Head of caudate nucleus (tissue), 42 donors: ENCODE measurements at places on chromosomes 5 and 9.

- no peak for DNase-seq
Observed at GRCh38 chr5:107293541-107294210, 377.1 kb downstream of the EFNA5 start.

DNA sequence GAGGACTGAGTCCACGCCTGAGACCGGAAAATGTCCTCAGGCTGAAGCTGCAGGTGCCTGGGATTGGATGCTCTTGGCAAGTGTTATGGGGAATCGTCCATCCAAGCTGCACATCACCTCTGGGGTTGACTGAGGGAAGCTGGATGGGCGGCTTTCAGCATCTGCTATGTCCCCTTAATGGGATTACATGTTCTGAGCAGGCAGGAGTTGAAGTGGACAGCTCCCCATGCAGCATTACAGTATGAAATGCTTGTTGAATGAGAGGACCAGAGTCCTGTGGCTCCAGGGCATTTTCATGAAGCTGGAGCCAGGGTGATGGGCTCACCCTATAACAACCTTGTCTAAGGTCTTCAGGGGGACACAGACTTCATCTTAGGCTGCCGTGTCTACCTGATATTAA lies 270.9 kb downstream of the HSPA4 start:
- DNase-seq, result no peak

DNA sequence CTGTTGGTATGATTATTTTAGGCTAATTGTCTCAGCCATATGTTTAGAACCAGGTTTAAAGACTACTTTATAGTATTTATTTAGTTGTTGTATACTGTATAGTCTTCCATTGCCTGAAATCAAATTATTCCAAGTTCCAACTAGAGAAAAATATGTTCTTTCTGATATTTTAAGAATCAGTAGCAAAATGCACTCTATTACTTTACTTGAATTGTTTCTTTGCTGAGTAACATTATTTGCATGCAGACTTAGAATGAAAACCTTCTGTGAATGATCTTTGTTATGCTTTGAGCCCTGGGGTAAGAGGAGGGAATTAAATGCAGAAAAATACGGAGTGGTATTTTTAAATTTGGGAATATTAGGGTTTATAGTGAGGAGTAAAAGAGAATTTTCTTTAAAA lies 47.9 kb downstream of the MEGF10 start:
- DNase-seq, result no peak

DNA sequence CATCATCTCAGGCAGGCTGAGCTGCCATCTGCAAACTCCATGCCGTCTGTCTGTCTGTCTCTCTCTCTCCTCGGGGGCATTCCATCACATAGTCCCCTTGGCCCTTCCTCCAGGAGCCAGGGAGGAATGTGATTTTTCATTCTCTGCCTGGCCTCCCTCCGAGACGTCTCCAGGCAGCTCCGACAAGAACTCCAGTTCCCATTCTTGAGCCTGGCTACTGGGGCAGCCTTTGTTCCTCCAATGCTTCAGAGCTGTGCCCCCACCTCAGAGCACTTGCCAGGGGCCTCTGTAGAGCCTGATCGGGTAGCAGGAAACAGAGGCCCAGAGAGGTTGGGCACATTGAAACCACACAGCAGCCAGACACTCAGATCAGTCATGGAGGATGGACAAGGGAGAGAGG lies 74.0 kb downstream of the COL27A1 start:
- DNase-seq, result no peak

GRCh38 chr5:153618867-153619266 lies 128.4 kb downstream of the GRIA1 start:
- DNase-seq, result no peak

DNA sequence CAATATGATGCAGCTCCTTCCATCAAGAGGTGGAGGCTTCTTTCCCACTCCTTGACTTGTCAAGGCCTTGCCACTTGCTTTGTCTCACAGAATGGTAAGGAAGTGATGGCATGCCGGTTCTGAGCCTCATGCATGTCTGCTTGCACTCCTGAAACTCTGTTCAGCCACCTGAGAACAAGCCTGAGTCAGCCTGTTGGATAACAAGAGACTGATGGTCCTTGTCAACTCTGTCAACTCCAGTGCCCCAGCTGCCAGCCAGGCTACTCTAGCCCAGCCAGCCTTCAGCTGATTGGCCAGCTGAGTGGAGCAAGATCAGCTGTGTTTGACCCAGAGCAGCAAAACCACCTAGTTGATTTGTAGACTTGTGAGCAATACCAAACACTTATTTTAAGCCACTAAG lies 4.4 kb upstream of the TENT4A start:
- no peak for DNase-seq

DNA sequence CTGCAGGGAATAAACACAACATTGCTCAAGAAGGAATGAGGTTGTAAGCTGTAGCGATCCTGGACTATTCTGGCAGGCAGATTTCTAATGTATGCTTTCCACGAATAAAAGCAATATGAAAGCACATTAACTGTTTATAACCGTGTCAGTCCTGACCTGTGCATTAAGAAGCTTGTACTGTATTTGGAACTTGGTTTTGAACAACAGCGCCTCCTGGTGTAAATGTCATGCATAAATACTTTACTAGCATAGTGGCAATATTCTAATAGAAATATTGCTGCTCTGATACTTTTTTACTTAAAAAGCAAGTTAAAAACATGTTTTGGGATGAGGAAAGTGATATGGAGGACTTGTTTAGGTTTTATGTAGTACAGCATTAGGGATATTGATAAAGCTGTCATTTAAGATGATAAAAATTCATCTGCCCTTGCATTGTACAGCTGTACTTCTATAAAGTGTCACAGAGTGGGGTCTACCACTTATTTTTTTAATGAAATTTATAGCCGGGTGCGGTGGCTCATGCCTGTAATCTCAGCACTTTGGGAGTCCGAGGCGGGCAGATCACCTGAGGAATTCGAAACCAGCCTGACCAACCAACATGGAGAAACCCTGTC lies 70.7 kb upstream of the GNE start:
- peak; percentile 80 for DNase-seq

DNA sequence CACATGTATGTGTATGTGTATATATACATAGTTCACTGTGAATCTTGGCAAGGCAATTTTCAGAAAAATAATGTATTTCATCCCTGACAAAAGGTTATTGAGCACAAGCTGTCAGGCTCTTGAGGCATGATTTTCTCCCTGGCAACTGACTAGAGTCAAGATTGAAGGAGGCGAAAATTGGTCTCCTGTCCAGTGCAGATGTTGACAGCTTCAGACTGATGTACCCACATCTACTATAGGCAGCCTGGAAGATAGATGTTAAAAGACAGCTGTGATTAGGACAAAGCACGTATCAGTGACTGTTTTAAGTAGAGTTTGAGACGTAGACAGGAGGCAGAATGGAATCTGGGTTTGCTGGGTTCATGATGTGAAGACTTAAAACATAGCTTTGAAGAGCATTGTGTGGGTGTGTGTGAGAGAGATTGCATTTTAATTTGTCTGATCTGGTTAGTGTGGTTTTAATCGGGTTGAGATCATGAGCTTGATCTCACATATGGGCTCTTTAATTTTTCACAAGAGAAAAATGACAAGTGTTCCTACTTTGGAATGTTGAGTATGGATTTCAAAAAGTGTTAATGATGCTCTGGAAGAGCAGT lies 39.1 kb downstream of the CTNNA1 start:
- DNase-seq, result no peak

DNA sequence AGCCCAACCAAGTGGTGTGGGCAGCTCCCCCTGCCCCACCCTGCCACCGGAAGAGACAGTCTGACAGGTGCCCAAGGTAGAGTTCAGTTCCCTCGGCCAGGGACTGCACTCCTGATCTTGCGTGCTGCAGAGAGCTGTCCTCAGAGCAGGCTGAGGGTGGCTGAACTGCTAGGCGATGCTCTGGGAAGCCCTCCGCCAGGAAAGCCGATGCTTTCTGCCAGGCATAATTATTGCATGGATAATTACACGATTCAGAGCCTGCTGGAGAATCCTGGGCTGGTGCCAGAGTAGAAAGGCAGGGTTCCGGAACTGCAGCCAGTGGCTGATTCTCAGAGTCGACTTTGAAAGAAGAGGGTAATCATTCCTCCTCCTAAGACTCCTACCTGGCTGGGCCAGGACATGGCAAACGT lies 19.3 kb downstream of the KCNIP1 start:
- peak; percentile 63 for DNase-seq

GRCh38 chr5:36664766-36665165 lies 58.4 kb downstream of the SLC1A3 start:
- DNase-seq, result no peak

GRCh38 chr5:160938532-160938931 lies 86.5 kb upstream of the ATP10B start:
- no peak for DNase-seq

- DNase-seq, result no peak
Observed at GRCh38 chr9:116998305-116998704, 311.2 kb downstream of the TRIM32 start.
